ENCODE measurements at places on chromosomes 4 and X. TPM values are rescaled to one million over a fixed set of nuclear protein-coding genes. Genes with fewer than 3 reads are reported as not detected.

TLR3 gene
- total RNA-seq = 12.6 TPM

LONRF3 gene
- total RNA-seq = 8.8 TPM

XAGE2 gene
- not detected for total RNA-seq

DNA sequence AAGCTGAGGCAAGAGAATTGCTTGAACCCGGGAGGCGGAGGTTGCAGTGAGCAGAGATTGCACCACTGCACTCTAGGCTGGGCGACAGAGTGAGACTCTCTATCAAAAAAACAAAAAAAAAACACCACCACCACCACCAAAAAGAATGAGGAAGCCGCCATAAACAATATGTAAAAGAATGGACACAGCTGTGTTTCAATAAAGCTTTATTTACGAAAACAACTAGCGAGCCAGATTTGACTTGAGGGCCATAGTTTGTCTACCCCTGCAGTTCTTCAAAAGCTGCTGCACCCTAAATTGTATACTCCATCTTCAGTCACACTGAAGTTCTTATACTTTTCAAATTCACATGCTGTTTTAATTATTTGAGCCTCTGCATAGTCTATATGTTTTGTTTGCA lies 306.5 kb upstream of the KLF3 start:
- no peak overlapping the region for H3K4me3 ChIP-seq
- no peak for DNase-seq
- H3K27ac ChIP-seq = no peak overlapping the region
- H3K36me3 ChIP-seq = no peaks in the 10 kb centered on the region

GRCh38 chr4:75371915-75372314 lies 142.3 kb downstream of the RCHY1 start:
- no peaks in the 10 kb centered on the region for H3K27me3 ChIP-seq
- H3K27ac ChIP-seq = no peak overlapping the region
- H3K4me3 ChIP-seq = no peak overlapping the region
- H3K36me3 ChIP-seq = no peaks in the 10 kb centered on the region
- no peaks in the 10 kb centered on the region for H3K4me1 ChIP-seq

DNA sequence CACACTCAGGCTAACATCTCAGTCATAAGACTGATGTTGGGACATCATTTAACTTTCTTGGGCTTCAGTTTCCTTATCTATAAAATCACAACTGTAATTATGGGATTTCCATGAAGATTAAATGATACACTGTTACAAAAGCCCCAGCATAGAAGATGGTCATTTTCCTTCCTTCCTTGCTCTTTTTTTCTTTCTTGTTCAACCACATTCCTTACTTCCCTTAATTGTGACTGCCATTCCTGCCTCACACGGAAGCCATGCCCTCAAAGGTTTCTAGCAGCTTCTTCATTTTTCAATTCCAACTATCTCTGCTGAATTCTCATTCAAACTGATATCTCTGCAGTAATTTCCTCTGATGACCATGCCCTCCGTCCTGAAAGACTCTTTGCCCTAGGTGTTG lies 311.8 kb downstream of the PPP3CA start:
- H3K4me3 ChIP-seq = no peak overlapping the region
- no peaks in the 10 kb centered on the region for H3K36me3 ChIP-seq
- DNase-seq = no peak
- no peak overlapping the region for H3K27ac ChIP-seq
- H3K27me3 ChIP-seq = no peaks in the 10 kb centered on the region

- no peaks in the 10 kb centered on the region for H3K4me1 ChIP-seq
- no peak for DNase-seq
- no peaks in the 10 kb centered on the region for H3K27me3 ChIP-seq
- H3K36me3 ChIP-seq = no peaks in the 10 kb centered on the region
- no peak overlapping the region for H3K4me3 ChIP-seq
- H3K27ac ChIP-seq = no peak overlapping the region
Observed at GRCh38 chr4:129231945-129232588, 136.1 kb downstream of the C4orf33 start.

- no peaks in the 10 kb centered on the region for H3K4me1 ChIP-seq
- no peaks in the 10 kb centered on the region for H3K36me3 ChIP-seq
- no peak overlapping the region for H3K4me3 ChIP-seq
Observed at GRCh38 chr4:6834867-6835266, 52.3 kb downstream of the KIAA0232 start.

DNA sequence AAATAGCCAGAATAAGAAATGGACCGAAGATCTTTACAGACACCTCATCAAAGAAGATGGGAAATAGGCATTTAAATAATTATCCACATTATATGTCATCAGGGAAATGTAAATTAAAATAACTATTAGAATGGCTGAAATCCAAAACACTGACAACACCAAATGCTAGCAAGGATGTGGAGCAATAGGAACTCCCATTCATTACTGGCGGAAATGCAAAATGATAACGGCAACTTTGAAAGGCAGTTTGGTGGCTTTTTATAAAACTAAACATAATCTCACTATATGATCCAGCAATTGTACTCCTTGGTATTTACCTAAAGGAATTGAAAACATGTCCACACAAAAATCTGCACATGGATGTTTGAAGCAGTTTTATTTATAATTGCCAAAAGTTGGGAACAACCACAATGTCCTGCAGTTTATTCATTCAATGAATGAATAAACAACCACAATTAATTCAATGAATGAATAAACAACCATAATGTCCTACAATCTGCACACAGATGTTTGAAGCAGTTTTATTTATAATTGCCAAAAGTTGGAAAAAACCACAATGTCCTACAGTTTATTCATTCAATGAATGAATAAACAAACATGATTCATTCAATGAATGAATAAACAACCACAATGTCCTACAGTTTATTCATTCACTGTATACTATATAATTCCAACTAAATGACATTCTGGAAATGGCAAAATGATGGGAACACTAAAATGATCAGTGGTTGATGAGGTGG lies 117.6 kb upstream of the PCDH18 start:
- no peaks in the 10 kb centered on the region for H3K4me1 ChIP-seq
- DNase-seq = no peak
- H3K27me3 ChIP-seq = no peaks in the 10 kb centered on the region
- H3K27ac ChIP-seq = no peak overlapping the region
- H3K36me3 ChIP-seq = no peaks in the 10 kb centered on the region

DNA sequence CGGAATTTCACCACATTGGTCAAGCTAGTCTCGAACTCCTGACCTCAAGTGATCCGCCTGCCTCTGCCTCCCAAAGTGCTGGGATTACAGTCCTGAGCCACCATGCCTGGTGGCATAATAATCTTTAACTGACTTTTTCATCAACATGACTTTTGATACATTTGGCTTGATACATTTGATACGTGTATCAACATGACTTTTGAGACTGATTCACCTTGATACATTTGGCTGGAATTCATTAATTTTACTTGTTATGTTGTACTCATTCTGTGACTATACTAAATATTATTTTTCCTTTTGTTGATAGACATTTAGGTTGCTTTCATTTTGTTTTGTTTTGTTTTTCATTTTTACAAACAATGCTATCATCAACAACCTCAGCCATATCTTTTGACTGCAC lies 6.3 kb downstream of the TMEM154 start:
- H3K27ac ChIP-seq = no peak overlapping the region
- no peak overlapping the region for H3K4me3 ChIP-seq
- H3K36me3 ChIP-seq = no peaks in the 10 kb centered on the region
- no peaks in the 10 kb centered on the region for H3K27me3 ChIP-seq
- H3K4me1 ChIP-seq = no peaks in the 10 kb centered on the region
- no peak for DNase-seq

Data from uterus (tissue), 4 donors.